ENCODE measurements at places on chromosomes 2 and 18. TPM values are rescaled to one million over a fixed set of nuclear protein-coding genes. Genes with fewer than 3 reads are reported as not detected.

The CNDP1 gene
- under 0.01 TPM for total RNA-seq

The ANKRD30B gene
- total RNA-seq = 3.3 TPM

The UGT1A9 gene
- not detected for total RNA-seq

The POU3F3 gene
- total RNA-seq = 266 TPM

The VIT gene
- total RNA-seq = 0.41 TPM

The ATP6V1B1 gene
- not detected for total RNA-seq

The TBC1D8 gene
- total RNA-seq = 6.1 TPM

The PRR30 gene
- total RNA-seq = not detected

The MAPK4 gene
- total RNA-seq = 23.6 TPM

The UGT1A3 gene
- total RNA-seq = not detected

The GULP1 gene
- total RNA-seq = 51.4 TPM

The CYRIA gene
- total RNA-seq = 227 TPM

The MC4R gene
- 3.3 TPM for total RNA-seq

The ERMN gene
- total RNA-seq = under 0.01 TPM

The NCKAP5 gene
- 9.0 TPM for total RNA-seq

The MBD2 gene
- 18.3 TPM for total RNA-seq

The CYB5A gene
- 9.0 TPM for total RNA-seq

The PROKR1 gene
- total RNA-seq = 0.82 TPM

The PRKCE gene
- total RNA-seq = 62.8 TPM

The ZFP36L2 gene
- 2.4 TPM for total RNA-seq

The NYAP2 gene
- total RNA-seq = 14.3 TPM

The ANKRD62 gene
- total RNA-seq = not detected

The BMP10 gene
- not detected for total RNA-seq

The CRYGD gene
- 2.4 TPM for total RNA-seq

The CNGA3 gene
- 1.2 TPM for total RNA-seq

The FAP gene
- total RNA-seq = 2.4 TPM

The EIF4E2 gene
- total RNA-seq = 38.3 TPM

The MC5R gene
- 2.9 TPM for total RNA-seq

The DCDC2C gene
- 1.2 TPM for total RNA-seq

The GREB1L gene
- 1.6 TPM for total RNA-seq

The REEP1 gene
- total RNA-seq = 147 TPM
